ENCODE measurements at places on chromosomes 13 and 19. TPM values are rescaled to one million over a fixed set of nuclear protein-coding genes. Genes with fewer than 3 reads are reported as not detected.

DNA sequence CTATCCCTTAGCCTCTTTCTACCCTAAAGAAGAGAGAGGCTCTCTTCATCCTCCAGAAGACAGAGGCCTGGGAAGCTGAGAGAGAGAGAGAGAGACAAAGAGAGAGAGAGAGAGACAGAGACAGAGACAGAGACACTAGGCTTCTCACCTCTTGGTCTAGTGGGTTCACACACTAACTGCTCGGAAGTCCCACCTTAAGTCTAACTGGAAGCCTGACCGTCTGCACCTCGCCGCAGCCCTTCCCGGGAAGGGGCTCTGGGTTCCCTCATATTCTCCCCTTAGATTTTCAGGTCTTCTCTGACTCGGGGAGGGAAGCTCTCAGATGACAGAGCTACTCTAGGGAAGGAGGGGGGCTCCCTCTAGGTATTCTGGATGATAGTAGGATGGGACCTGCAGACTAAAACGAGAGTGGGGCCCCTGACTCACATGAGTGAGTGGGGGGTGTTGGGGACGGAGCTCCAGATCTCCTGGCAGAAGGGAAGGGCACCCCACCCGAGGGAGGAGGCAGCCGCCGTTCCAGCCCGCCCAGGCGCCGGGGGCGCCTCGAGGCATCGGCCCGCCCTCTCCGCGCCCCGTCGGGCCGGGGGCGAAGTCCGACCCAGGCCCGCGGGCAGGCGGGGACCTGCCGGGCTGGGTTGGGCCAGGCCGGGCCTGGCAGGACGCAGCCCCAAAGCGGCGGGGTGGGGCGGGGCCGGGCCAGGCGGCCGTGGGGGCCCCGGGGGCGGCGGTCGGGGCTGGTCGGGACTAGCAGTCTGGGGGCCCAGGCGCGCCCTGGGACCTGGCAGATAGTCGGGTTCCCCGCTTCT, 2.0 kb upstream of the JUNB start:
- DNase-seq, result peak; percentile 40

DNA sequence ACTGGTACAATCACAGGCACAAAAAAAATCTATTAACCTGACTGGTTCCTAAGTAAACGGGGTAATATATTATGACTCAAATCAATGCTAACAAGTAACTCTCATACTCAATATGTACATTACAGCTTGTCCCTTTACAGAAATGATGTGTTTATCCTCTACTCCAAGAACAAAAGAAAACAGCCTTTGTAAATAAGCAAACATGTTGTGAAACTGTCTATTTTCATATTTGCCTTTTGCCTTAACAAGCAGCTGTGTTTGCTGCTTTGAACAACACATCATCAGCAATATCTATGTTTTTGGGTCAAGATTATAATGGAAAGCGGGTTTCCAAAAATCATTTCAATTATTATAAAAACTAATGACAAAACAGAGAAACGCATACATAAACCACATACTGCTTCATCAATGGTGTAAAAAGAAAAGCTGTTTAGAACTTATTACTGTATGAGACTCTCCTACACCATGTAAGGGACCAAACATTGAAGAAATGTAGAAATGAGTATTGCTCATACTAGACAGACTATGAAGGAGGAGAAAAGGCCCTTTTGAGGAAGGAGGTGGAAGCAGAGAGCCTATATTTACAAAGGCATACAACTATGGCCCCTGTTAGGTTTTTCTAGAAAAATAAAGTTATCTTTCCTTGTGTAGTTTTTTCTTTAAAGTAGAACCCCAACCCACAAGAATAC, 14.8 kb downstream of the TBC1D4 start:
- no peak for DNase-seq

DNA sequence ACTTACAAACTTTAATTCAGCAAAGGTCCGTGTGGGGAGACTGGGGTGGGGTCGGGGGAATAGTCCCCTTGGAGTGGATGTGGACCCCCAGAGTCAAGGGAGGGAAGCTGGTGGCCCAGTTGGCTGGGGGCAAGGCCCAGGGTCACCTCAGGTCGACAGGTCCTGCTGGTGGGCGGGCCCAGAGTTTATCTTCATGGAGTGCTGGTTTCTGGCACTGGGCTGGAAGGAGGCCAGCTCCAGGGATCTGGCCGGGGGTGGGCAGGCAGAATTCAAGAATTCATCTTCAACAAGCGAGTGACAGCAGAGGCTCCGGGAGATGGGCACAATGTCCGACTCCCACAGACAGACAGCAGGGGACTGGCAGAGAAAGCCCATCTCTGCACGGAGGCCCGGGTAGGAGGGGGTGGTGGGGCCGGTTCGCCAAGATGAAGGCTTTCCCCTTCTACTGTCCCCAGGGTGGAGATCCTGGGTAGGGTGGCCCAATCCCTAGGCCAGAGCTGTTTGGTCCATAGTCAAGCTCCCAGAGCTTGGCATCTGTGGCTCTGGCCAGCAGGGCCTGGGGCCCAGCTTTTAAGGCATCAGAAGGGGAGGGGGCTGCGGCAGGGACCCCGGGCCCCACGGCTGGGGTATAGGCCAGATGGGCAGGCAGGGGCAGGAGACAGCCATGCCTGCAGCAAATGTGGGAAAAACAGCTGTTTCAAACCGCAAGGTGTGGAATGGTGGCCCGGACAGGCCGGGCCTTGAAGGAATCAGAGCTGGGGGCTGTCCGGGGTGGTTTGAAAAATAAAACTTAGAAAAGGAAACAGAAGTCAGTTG, 622 bp upstream of the FDX2 start:
- no peak for DNase-seq

- no peak for DNase-seq
Observed at GRCh38 chr13:48255090-48255489, 22.1 kb downstream of the ITM2B start.

The PABPC3 gene
- 0.24 TPM for total RNA-seq

DNA sequence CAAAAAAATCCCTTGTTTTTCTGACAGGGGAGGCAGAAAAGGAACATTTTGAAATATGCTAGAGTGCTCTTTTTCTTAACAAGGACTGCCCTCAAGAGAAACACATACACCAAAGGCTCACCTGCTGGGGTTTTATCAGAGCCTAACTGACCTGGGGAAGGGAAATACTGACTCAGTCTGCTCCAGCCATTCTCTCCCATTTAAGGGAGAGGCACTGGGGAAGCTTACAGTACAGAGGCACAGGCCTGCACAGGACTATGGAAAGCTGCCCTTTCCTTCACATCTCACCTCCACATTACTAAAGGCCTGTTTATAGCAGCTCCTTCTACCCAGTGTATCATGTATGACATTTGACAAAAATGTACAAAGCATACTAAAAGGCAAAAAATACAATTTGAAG, 30.3 kb downstream of the TNFRSF19 start:
- no peak for DNase-seq
